ENCODE measurements at places on chromosomes 1 and 21.

- no peak for DNase-seq
These were observed 142.1 kb upstream of the PTGFR start for GRCh38 chr1:78348496-78349284.

DNA sequence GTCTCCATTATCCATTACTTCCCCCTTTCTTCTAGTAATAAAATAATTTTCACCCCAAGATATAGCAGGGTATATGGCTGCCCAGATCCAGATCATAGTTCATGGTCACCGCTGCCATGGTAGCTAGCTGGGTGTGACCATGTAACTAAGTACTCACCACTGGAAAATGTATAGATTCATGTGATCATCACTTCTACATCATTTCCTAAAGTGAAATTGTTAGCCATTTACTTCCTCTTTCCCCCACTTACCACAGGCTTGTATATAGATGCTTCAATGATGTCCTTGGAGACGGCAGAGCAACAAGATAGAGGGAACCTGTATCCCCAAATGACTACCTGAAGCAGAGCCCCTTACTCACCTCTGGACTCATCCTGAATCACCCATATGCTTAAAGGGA, 22.7 kb upstream of the EYA3 start:
- DNase-seq: no peak

DNA sequence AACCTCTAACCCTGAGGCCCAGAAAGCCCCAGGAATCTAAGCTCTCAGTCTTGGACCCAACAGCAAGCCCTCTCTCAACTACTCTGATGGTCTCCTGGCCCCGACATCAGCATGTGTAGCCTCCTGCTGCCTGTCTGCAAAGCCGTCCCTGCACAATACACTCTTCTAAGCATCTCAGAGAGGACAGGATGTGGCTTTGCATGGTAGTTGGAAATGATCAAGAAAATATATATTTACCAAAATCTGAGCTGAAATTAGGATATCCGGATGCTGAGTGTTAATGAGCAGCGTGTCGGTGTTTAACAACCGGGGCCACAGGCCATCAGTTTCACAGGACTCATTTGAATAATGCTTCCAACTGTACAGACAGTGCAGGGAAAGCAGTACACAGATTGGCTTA, 59.1 kb upstream of the SIM2 start:
- DNase-seq: no peak

DNA sequence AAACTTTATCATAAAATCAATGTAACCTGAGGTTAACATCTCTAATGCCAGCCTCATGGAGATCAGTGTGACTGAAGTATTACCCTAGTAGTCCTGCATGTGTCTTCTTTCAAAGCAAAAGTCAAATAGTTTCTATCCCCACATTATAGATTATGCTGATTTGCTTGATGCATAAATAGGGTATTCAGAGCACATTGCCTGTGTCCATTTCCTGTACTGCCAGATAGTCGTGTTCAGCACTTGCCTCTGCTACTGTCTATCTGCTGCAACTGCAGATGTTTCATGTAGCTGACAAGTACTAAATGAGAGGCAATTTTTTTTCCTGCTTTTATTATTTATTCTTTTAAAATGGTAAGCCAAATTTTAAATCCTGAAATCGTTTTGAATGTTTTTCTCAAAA, 348.7 kb downstream of the CHRM3 start:
- DNase-seq: no peak

DNA sequence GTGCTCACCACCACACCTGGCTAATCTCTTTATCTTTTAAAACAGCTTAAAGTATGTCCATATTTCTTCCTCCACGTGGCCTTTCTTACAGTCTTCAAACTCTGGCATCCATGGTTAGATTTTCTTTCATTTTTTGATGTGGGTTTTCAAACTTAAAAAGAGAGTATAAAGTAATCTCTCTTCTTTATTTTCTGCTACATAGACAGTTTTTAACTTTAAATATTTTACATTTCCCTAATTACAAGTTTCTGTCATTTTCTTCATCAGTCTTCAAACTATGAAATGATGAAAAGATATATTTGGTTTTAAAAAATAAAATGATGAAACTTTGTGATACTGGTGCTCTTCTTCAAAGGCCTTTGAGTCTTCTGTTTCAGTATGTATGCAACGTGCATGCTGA, 143.5 kb upstream of the ESRRG start:
- no peak for DNase-seq

DNA sequence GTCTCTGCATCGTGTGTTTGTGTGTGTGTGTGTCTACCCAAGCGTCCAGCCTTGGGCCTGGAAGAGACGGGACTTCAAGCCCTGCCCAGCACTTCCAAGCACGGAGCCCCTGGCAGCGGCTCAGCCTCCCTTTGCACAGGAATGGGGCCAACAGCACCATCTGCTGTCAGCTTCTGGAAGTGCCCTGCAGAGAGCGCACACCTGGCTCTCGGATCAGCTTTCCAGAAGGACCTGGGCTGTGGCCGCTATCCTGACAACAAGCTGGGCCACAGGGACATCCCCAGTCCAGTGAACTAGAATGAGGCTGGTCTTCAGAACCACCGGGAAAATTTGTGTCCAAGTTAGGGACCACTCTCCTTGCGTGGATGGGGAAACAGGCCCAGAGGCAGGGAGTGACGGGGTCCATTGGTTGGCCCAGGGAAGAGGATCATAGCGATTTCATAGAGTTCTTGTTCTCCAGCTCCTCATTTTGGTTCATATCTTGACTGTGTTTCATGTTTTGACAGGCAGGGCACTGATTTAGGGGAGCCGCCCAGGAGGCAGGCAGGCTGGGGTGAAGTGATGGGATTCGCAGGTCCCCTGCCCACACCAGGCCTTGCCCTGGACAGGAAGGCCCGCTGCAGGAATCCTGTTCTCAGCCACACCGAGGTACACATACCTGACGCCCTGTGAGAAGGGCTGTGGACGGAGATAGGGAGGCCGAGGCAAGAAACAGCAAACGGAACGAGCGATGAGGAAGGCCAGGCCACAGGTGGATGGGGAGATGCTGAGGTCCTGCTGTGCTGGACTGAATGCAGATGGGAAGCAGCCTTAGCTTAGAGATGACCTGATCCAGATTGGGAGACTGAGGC, 38.4 kb downstream of the TAS1R2 start:
- peak; percentile 34 for DNase-seq

DNA sequence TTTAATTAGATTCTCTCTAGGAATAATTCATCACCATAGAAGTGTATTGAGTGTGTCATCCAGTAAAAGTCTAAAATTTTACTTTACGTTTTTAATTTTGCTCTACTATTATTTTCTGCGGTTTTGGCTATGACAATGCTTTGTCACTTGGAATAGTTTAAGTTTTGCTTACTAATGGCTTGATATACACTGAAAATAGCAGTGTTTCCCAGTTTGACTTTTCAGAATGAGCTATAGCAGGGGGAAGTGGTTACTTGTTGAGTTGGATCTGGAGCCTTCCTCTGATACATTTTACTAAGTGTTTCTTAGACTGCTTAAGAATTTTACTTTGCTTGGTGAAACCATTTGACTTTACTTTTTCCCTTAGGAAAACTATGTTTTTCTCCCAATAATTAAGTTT, 5.0 kb downstream of the DNAJC16 start:
- no peak for DNase-seq

DNA sequence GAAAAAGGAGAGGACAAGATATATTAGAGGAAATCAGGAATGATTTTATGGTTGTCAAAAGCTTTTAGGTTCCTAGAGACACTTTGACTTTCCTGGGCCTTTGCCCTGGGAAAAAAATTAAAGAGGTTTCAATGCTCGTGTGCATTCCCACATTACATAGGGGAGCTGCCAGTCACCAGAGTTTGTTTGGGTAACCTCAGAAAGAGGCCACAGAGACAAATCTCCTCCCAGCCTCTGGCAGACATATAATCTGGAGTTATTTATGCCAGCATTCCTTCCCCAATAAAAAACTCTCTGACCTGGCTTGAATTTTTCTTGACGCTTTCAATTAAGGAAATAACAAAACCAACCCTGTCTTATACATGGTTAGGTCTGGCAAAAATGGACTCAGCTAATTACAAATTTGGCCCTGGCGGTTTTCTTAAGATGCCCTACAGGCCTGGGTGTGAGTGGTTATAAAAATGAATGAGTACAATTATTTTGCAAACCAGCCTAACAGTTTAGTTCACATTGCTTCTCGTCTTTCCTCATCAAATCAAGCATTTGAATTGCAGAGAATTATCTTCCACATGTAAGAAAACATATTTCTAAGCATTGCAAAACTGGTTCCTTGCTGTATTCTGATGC, 63.7 kb downstream of the WLS start:
- DNase-seq: no peak

- no peak for DNase-seq
These were observed 6.2 kb upstream of the ELK4 start for GRCh38 chr1:205637854-205638468.

DNA sequence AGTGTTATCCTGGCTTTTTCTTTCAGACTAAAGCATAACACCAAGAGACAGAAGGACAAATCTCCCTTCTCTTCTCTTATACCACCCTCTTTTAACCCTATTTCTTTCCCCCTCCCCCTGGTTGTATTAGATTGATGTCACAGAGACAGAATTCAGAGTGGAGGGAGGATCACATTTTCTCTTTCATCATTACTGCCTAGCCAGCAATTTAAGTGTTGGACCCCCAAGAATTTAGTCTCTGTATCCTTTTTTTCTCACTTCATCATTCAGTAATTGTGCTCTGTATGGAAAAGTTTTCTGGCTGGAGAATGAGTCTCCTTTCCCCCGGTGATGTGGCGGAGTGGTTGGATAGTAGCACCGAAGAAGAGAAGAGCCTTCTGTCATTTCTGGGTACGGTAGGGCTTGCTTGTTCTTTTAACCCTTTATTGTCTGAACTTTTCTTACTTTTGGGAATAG, 124.8 kb downstream of the CLEC20A start:
- DNase-seq: no peak

DNA sequence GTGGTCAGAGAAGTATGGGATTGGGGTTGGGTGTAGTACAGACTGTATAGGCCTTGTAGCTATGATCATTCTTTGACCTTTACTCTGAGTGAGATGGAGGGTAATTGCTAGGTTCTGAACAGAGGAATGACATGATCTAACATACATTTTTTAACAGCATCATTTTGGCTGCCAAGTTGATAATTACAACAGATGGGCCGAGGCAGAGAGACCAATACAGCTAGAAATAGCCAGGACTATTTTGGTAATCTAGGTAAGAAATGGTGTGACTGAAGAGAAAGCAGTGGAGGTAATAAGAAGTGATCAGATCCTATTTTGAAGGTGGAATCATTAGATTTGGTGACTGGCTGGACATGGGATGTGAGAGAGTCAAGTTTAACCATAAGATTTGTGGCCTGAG, 43.5 kb downstream of the RPAP2 start:
- DNase-seq: no peak

GRCh38 chr1:154626456-154627256, 18.7 kb upstream of the ADAR start:
- no peak for DNase-seq

- no peak for DNase-seq
These were observed 25.5 kb downstream of the ETV3L start for GRCh38 chr1:157073944-157074685.

DNA sequence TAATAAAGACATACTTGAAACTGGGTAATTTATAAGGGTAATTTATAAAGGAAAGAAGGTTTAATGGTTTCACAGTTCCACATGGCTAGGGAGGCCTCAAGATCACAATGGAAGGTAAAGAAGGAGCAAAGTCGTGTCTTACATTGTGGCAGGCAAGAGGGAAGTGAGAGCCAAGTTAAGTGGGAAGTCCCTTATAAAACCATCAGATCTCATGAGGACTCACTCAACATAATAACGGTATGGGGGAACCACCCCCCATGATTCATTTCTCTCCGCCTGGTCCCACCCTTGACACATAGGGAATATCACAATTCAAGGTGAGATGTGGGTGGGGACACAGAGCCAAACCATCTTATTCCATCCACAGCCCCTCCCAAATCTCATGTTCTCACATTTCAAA, 76.8 kb upstream of the ZNF678 start:
- DNase-seq: no peak

DNA sequence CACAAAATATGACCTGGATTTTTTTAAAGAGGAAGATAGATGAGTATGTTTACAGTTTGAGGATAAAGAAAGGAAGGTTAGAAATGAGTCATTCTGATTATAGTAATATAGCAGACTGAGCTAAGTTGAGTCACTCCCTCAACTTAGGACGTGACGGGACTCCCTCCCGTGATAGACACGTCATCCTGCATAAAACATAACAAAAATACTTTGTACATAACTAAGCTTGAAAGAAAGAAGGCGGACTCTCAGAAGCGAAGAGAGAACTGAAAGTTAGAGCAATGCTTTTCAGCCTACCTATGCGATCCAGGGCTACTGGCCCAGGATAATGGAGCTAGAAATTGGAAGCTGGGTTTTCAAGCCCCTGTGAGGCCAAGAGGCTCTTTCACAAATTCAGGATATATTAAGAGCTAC, 53.0 kb upstream of the DESI2 start:
- peak; percentile 4 for DNase-seq

GRCh38 chr1:208182880-208183645, 61.1 kb downstream of the PLXNA2 start:
- no peak for DNase-seq

GRCh38 chr1:228184152-228184551, 18.5 kb downstream of the IBA57 start:
- no peak for DNase-seq

DNA sequence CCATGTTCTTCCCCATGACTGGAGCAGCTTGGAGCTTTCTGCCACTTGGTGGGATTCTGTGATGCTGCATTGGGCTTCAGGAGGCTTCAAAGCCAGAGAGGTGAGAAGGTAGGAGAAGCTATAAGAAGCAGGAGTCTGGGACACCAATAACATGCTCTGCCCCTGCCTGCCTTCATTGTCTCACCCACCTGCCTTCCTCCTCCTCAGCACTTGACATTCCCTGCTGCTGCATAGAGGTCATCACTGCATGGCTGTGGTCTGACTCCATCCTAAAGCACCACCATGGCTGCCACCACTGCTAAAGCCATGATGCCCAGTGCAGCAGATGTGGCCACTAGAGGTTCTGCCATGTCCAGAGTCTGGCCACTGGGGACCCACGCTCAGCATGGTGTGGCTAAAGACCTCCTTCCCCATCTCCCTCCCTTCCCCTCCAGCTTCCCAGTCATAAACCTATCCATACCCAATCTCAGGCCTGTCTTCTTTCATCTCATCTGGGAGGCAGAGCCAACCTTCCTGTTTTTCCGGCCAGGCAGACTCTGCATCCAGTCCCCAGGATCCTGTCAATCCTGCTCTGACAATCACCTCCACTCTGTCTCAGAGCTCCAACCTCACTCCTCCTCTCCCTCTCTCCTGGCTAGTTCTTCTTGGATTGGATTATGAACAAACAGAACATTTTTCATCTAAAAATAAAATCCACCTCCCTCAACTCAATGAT, 285.1 kb upstream of the POU3F1 start:
- no peak for DNase-seq

Measured in effector CD4-positive, alpha-beta T cell (primary cell).